ENCODE measurements at places on chromosomes 6 and 20. TPM values are rescaled to one million over a fixed set of nuclear protein-coding genes. Genes with fewer than 3 reads are reported as not detected.

GRCh38 chr6:119566546-119567260, 217.1 kb upstream of the MAN1A1 start:
- no peak for DNase-seq

DNA sequence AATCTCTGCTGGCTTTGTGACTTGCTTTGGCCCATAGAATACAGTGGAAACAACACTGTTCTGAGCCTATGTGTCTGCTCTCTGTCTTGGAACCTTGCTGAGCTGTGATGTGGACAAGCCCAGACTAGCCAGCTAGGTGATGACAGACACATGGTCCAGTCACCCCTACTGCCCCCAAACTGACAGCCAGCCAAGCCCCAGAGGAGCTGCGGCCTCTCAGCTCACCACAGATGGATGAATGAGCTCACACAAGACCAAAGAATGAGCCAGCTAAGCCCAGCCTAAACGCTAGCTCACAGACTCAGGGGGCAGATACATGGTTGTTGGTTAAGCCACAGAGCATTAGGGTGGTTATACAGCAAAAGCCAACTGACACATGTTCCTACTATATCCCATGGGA, 4.1 kb downstream of the AARS2 start:
- no peak for DNase-seq

DNA sequence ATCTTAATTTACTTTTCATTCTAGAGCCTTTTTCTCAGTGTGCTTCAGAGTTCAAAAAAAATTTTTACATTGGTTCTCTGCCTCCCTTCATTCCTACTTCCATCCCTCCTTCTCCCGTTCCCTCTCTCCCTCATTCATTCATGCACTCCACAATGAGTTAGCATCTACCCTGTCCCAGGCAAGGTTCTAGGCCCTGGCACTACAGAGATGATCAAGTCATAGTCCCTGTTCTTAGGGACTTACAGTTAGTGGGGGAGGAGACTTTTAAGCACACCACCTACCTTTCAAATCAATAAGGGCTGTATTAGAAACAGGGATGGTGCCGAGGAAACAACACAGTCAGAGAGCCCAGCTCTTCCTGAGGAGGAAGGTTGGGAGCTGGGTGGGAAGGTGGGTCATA, 40.3 kb downstream of the MAP3K5 start:
- DNase-seq, result no peak

GRCh38 chr6:135159531-135159930, 21.6 kb upstream of the MYB start:
- DNase-seq, result no peak

LIME1 gene
- total RNA-seq, result 10.4 TPM
